Left cardiac atrium (tissue), 4 donors: ENCODE measurements at places on chromosomes 7 and 10. TPM values are rescaled to one million over a fixed set of nuclear protein-coding genes. Genes with fewer than 3 reads are reported as not detected.

GRCh38 chr7:129210989-129211312 lies 13.9 kb upstream of the AHCYL2 start:
- no peak for DNase-seq

GRCh38 chr10:38027986-38028385 lies 17.5 kb downstream of the ZNF33A start:
- no peak for DNase-seq

- DNase-seq, result no peak
Observed at GRCh38 chr7:95684505-95684904, 87.8 kb upstream of the DYNC1I1 start.

DNA sequence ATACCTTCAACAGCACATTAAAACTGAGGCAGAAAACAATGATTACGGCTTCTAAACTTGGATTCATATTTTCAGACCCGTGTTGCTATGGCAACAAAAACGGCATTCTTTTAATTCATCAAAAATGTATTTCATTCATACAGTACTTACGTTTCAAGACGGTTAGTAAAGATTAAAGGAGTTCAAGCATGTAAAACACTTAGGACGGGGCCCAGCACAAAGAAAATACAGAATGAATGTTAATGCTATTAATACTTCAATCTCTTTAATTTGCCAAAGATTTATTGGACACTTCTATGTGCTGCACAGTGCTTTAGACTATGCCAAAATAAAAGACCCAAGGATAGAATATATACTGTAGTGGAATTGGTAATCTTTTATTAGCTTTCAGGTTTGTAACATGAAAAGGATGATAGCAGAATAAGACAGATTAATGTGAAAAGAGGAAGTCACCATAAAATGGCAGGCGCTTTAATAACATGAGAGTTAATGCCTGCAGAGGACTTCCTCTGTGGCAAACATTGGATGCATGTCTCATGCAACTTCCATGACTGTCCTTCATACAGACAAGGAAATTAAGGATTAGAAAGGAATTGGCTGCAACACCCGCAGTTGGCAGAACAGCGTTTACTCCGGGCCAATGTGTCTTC lies 201.6 kb upstream of the KLF6 start:
- no peak for DNase-seq

GRCh38 chr10:96263669-96264068 lies 7.7 kb downstream of the BLNK start:
- no peak for DNase-seq

Gene DOCK1
- total RNA-seq, result 27.3 TPM

Gene SDK1
- total RNA-seq, result 2.0 TPM
